ENCODE measurements at places on chromosomes 16 and 17.

- no peak for DNase-seq
Observed at GRCh38 chr16:52437277-52437670, 109.7 kb downstream of the TOX3 start.

- no peak for DNase-seq
Observed at GRCh38 chr17:34161690-34162089, 93.4 kb upstream of the CCL2 start.

DNA sequence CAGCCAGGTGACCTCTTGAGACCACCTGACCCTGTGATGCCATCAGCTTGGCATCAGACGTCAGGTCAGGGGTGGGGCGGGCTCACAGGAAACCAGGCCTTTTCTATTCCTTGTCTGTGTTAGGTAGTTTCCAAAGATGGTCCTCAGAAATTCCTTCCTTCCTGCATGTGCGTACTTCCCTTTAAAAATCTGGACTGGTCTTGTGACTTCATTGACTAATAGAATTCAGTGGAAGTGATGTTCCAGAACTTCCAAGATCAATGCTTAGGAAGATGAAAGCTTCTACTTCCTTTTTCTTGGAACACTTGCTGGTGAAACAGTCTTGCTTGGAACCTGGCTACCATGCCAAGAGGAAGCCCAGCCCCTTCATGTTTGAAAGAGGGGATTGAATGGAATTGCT, 10.0 kb upstream of the N4BP1 start:
- no peak for DNase-seq

DNA sequence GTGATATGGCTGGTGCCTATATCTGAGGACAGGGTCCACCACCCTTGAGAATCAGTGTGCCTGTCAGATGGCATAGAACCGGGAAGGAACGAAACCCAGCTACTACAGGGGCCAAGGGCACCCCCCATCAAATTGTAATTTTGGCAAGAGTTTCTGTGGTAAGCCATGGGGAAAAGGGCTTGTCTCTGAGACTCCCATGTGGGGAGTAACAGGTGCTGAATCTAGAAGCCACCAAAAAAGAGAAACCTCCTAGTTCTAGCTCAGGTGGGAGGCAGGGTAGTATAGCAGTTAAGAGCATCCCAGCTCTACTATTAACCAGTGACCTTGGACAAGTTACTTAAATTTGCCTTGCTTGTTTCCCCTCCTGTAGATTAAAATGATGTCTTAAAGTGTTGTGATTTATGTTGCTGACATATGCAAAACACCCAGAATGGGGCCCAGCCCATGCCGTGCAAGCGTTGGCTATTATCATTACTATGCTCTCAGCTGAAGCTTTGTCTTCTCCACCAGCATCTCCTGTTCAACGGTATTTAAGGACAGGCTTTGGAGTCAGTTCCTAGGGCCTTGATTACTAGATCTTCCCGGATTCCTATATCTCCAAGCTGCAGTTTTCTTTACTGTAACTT, 210.7 kb upstream of the NLRP1 start:
- DNase-seq = no peak

DNA sequence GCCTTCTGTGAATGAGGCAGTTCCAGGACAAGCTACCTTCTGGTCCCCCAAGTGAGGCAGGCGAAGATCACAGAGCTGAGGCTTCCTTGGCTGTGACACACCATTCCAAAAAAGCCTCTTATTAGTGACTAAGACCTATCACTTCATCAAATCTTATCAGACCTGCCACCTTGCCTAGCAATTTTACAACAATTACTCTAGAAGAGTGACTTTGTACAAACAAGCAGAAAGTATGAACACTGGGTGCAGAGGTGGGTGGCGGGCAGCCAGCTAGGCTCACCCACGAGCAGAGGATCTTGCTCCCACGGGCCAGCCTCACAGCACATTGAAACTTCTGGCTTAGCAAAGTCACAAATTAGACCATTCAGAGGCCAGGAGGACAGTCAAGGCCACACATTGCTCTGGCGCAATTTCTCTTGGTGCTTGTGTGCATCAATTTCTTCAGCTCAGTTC, 2.2 kb upstream of the ICAM2 start:
- no peak for DNase-seq

Measured in activated T-helper 1 cell treated with anti-CD3 and anti-CD28 coated beads, Interleukin-12 subunit alpha, Interleukin-12 subunit beta, Interleukin-2, Interleukin-4 antibody, amounts not matched to agents 30 ng/mL and 10 ng/mL and 1 ng/mL, durations not matched to agents 14 hours and 24 hours and 36 hours (primary cell).